Effector memory CD4-positive, alpha-beta T cell (primary cell): ENCODE measurements at places on chromosomes 1 and 21.

DNA sequence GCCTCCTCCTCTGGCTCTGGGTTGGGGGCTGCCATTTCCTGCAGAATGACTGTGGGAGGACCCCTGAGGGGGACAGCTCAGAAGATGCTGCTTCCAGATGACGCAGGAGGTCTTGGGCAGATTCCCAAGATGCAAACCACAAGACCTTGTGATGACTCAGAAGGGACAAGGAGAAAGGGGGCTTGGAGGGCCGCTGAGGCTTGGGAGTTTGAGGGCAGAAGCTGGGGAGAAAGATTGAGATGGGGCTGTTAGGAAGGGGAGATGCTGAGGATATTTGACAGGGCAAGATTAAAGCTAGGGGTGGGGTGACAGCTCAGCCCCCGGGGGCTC lies 7.5 kb downstream of the PTPRU start:
- no peaks in the 10 kb centered on the region for H3K4me1 ChIP-seq

GRCh38 chr21:15560383-15561056 lies 169.3 kb upstream of the USP25 start:
- DNase-seq, result no peak
- H3K4me3 ChIP-seq, result no peak overlapping the region
- no peak overlapping the region for H3K27ac ChIP-seq

DNA sequence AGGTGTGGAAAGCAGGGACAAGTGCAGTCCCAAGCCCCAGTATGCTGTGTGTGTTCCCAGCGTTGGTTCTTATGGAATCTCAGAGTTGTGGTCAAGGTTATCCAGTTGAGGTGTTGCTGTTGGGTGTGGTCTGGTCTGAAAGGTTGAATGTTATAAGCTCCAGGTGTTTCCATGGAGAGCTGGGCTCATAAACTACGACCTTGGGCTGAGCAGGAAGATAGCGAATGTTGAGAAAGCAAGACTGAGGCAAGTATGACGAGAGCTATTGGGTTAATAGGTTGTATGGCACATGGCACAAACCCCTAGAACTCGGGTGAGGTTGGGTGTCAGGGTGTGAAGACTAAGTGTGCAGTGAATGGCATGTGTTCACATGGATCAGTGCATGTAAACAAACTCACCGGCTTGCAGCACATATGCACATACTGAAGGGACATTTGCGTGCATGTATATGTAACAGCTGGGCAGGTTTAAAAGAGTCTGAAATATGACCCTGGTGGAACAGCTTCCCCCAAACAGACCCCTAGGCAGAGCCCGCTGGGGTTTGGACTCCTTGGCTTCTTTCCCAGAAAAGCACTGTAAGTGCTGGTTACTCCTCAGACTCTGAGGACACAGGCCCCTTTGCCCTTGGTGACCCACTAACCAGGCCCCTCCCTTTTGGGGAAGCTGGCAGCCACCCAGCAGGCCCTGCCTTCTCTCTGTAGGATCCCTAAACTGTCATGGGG lies 117.5 kb downstream of the NAV1 start:
- H3K4me1 ChIP-seq, result no peaks in the 10 kb centered on the region
- H3K27ac ChIP-seq, result no peak overlapping the region
- no peaks in the 10 kb centered on the region for H3K36me3 ChIP-seq
- H3K27me3 ChIP-seq, result no peaks in the 10 kb centered on the region

GRCh38 chr1:27372808-27373690 lies 1.6 kb downstream of the FCN3 start:
- DNase-seq, result no peak
- H3K36me3 ChIP-seq, result no peaks in the 10 kb centered on the region
- H3K4me1 ChIP-seq, result no peaks in the 10 kb centered on the region
- H3K27ac ChIP-seq, result no peak overlapping the region

DNA sequence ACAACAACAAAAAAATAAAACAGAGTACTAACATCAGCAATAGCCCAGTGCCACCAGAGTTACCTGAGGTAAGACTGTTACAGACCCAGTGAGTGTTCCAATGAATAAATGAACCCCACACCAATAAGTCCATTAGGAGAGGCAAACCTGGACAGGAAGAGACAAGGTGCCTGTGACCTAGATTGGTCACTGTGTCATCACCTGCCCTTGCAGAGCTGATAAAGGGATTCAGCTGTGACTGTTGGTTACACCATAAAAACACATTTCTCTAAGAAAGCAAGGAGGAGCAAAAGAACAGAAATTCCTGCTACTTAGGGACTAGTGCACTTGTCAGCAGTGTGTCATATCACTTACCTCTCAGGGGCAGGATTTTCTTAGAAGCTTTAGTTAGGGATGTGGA lies 37.5 kb downstream of the CD2 start:
- no peaks in the 10 kb centered on the region for H3K36me3 ChIP-seq
- DNase-seq, result no peak
- H3K27me3 ChIP-seq, result no peaks in the 10 kb centered on the region

DNA sequence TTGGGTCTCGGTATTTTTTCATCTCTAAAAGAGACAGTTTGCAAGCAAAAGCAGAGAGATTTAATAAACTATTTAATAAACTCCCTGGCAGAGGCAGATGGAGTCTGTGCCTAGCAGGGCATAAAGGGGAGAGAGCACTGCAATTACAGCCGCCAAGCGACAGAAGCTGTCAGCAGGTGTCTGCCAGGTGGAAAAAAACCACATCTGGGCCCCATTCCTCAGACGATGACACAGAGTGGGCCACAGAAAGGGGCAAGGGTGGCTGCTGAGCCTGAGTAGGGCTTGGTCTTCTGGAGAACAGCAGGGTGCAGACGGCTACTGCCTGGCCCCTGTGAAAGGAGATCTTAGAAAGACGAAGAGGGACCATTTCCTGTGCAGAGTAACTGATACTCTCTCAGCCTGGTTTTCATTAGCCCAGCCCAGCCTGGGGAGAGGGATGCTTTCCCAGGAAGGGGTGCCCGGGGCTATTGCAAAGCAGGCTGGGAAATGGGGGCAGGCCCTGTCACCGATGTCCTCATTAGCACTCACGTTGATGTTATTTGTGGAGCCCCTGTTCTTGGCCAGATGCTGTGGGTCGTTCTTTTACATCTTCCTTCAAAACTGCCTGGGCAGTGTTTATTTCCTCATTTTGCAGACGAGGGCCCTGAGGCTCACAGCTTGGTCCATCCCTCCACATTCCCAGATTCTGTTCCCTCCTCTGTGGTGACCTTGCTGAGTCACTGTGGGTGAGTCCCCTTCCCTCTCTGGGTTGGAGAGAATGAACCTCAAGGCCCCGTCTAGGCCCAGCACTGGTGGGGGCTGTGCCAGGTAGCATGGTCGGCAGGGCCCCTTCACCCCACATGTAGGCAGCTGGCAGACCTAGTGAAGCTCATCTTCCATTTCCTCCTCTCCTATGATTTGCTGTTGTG lies 472.7 kb downstream of the PTPRU start:
- H3K4me3 ChIP-seq, result no peak overlapping the region
- H3K27ac ChIP-seq, result no peak overlapping the region
- H3K27me3 ChIP-seq, result peaks cover 12% of the 10 kb centered on the region
- no peak for DNase-seq

DNA sequence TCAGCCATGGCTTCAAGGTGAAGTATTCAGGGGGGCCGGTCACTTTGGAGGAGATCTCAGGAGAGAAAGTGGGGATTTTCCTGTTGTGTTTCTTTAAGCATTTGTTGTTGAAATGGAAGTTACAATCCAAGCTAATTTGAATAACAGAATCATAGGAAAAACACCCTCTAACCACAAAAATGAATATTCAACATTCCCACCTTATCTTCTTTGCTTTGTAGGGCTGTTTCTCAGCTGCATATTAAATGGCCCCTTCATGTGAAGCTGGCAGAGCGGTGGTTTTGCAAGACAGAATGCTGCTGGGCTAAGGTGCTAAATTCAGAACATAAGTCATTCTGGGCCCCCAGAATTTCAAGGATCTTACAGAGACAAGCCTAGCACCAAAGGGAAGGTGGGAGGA lies 279.0 kb downstream of the RRAGC start:
- H3K4me1 ChIP-seq, result peaks cover 3% of the 10 kb centered on the region
- peaks cover 17% of the 10 kb centered on the region for H3K27me3 ChIP-seq
- H3K4me3 ChIP-seq, result no peak overlapping the region
- H3K36me3 ChIP-seq, result no peaks in the 10 kb centered on the region
- no peak for DNase-seq

GRCh38 chr1:18484721-18485120 lies 4.0 kb downstream of the KLHDC7A start:
- H3K36me3 ChIP-seq, result no peaks in the 10 kb centered on the region
- no peaks in the 10 kb centered on the region for H3K4me1 ChIP-seq
- H3K27ac ChIP-seq, result no peak overlapping the region
- DNase-seq, result no peak
- H3K4me3 ChIP-seq, result no peak overlapping the region

DNA sequence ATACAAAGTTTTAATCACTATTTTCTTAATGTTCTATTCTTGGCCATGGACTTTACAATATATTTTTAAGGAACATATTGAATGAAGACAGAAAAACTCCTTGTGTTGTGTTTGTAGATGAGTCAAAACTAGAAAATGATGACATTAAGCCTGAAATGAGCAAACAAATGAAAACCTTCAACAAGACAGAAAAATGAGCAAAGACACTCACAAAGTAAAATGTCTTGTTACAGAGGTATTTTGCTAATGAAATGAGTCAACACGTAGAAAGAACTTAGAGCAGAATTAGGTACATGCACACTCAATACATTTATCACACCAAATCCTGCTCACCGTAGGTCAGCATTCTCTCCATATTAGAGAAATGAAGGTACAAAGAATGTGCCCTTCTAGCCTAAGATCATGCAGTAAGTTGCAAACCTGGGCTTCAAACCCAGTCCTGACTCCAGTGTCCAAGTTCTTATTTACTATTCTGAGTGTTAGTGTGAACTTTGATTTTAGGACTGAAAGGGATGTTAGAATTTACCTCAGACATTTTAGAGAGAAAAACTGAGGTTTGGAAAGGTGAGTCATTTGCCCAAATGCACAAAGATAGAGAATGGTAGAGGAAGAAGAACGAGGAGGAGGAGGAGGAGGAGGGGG lies 133.9 kb upstream of the SGIP1 start:
- no peaks in the 10 kb centered on the region for H3K27me3 ChIP-seq
- H3K36me3 ChIP-seq, result no peaks in the 10 kb centered on the region
- H3K4me1 ChIP-seq, result no peaks in the 10 kb centered on the region
- no peak for DNase-seq

DNA sequence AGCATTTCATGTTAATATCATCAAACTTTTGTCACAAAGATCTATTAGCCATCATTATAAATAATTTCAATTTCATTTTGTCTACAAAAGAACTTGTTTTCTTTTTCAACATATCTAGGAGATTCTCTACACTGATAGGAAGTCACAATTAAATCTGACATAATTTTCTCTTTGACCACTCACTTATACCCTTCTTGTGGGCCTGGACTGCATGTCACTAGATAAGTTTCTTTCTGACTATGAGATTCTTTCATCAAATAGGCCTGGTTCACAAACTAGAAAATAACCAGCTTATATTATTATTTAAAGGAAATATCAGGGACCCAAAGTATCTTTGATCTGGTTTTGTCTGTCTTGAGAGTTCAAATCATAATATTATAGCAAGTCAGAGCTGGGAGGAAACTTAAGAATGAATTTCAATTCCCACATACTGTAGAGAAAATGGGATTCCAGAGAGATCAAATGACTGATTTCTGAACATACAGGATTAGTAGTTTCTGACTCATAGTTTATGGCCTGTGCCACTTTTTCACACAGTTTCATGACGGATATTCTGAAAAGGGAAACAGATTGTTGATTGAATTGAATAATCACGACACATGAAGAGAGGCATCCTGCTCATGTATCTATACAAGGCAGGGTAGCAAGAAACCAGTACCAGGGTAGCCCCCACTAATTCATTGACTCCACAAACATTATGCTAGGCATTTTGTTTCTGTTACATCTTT lies 355.8 kb downstream of the GPATCH2 start:
- H3K27me3 ChIP-seq, result no peaks in the 10 kb centered on the region
- H3K27ac ChIP-seq, result no peak overlapping the region
- no peaks in the 10 kb centered on the region for H3K36me3 ChIP-seq
- H3K4me1 ChIP-seq, result no peaks in the 10 kb centered on the region

DNA sequence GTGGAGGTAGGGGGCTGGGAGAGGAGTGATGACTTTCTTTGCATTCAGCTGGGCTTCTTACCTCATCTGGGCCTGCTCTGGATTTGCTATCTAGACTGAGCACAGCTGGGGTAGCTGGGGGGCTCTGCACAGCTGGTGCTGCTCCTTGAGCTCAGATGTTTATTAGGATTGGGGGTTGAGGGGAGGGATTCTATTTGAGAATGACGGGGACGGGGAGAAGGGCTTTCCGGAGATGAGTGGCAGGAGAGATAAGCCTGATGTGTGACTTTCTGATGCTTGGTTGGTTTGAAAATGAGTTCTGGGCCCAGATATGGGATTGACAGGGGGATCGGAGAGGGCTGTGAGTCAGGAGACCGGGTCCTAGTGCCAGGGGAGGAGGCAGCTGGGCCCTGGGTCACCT lies 146.1 kb upstream of the CSF3R start:
- DNase-seq, result no peak
- H3K4me3 ChIP-seq, result no peak overlapping the region
- H3K4me1 ChIP-seq, result no peaks in the 10 kb centered on the region
- no peak overlapping the region for H3K27ac ChIP-seq

DNA sequence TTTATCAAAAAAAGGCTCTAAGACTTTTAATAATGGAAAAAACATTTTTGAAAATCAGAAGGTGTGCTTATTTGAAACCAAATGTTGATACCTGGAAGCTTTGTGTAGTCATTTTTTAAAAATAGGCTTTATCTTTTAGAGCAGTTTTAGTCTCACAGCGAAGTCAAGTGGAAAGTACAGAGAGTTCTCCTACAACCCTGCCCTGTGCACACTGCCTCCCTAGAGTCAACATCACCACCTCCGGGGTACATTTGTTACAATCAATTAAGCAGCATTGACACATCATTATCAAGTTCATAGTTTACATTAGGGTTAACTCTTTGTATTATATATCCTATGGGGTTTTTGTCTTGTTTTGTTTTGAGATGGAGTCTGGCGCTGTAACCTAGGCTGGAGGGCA lies 10.7 kb upstream of the ERO1B start:
- H3K36me3 ChIP-seq, result no peaks in the 10 kb centered on the region
- no peak for DNase-seq

GRCh38 chr1:169906938-169907337 lies 13.2 kb upstream of the SCYL3 start:
- H3K4me1 ChIP-seq, result no peaks in the 10 kb centered on the region
- no peak for DNase-seq
- H3K27ac ChIP-seq, result no peak overlapping the region
- H3K27me3 ChIP-seq, result no peaks in the 10 kb centered on the region

- no peak overlapping the region for H3K4me3 ChIP-seq
- H3K36me3 ChIP-seq, result no peaks in the 10 kb centered on the region
- H3K27me3 ChIP-seq, result no peaks in the 10 kb centered on the region
- H3K4me1 ChIP-seq, result peaks cover 8% of the 10 kb centered on the region
- H3K27ac ChIP-seq, result no peak overlapping the region
Measured at GRCh38 chr1:174017231-174017970, 4.8 kb downstream of the RC3H1 start.

- H3K27me3 ChIP-seq, result peaks cover 2% of the 10 kb centered on the region
- DNase-seq, result no peak
- H3K4me3 ChIP-seq, result no peak overlapping the region
- H3K27ac ChIP-seq, result no peak overlapping the region
- no peaks in the 10 kb centered on the region for H3K36me3 ChIP-seq
Measured at GRCh38 chr1:9078015-9078751, 8.7 kb upstream of the SLC2A5 start.
